NCI-H1436 treated with DMSO at 0.1 percent for 48 hours (cell line): ENCODE measurements at places on chromosomes 5 and 9.

GRCh38 chr5:132009706-132010405, 1.6 kb downstream of the ACSL6 start:
- no peak for DNase-seq

DNA sequence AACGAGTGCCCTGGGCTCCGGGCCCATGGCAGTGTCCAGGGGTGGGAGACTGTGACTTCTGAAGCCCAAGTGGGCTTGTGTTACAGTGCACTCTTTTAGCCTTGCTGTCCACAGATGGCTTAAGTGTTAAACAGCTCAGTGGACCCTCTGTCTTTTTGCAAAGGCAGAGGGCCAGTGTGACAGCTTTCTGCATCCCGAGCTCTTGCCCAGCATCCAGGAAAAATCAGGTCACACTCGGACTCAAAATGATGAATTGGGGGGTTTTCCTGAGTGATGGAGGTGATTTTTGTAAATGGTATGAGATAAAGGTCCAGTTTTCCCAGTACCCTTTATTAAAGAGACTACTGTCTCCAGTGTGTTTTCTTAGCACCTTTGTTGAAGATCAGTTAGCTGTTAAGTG, 321.3 kb upstream of the GRAMD2B start:
- no peak for DNase-seq

- no peak for DNase-seq
Measured at GRCh38 chr5:87499478-87500410, 87.0 kb upstream of the CCNH start.

- no peak for DNase-seq
Measured at GRCh38 chr5:141001844-141002604, 35.7 kb downstream of the PCDHAC2 start.

- no peak for DNase-seq
Measured at GRCh38 chr5:115709585-115709984, 83.7 kb upstream of the TMED7 start.

- DNase-seq, result no peak
Measured at GRCh38 chr5:159971038-159971437, 37.9 kb upstream of the TTC1 start.

DNA sequence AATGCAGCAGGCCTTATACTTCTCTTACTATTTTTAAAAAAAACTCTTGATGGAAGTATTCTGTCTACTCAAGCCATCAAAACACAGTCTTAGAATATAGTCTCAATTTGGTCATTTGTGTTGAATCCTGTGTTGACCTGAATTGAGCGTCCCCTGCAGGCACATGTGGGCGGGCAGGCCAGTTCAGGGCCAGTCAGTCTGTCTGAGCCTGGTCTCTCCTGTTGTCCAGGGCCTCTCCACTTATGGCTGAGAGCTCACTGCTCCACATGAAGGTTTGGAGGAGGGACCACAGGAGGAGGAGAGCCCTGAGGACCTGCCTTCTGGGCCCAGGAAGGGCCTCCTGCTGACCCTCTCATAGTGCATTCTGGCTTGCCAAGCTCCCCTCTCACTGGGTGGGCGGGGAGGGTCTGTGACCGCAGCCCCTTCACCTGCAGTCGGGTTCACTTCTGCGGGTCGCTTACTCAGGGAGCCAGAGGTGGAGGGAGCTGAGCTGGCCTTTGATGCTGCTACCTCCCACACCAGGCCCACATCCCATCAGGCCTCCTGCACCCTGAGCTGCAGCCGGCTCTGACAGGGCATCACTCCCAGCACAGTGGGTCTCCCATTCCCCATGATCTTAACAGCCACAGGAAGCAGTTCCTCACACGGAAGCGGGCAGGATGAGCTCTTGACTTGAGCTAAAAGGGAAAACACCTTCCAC, 178.2 kb upstream of the S1PR3 start:
- no peak for DNase-seq
